ENCODE measurements at places on chromosomes 3 and 15.
A peak's percentile ranks its signal among the peaks of the same experiment; 100 is the strongest.

DNA sequence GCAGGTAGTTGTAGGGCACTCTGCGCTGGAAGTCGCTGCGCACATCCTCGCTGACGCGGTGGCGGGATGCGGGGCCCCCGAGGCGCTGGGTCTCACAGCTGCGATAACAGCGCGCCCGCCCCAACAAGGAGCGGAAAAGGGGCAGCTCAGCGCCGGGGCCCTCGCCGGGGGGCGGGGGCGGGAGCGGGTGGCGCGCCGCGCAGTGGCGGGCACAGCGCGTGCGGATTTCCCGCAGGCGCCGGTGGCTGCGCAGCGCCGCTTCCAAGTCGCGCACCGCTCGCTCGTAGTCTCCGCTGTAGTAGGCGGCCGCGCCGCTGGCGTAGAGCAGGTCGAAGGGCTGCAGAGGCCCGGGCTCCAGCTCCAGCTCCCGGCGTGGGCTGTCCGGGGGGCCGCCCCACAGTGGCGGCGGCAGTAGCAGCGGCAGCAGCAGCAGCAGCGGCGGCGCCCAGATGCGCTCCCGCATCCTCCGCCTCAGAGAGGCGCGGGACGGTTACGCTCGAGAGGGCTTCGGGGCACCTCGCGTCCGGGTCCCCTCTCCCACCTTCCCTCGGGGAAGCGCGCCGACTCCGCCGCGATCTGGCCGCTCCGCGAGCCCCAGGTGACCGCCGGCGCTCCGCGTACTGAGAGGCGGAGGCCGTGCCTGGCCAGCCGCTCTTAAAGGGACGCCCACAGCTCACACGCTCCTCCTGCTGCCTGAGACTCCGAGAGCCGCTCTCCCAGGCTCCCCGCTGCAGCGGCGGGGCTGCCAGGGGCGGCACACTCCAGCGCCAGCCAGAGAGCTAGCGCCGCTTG, at the start of gene P3H2:
Gene P3H2, minus strand, starts transcription at position 629 of the 792 bp plus-strand sequence. Its CDS starts 166 bp downstream, at position 463.
- DNase-seq, result no peak

DNA sequence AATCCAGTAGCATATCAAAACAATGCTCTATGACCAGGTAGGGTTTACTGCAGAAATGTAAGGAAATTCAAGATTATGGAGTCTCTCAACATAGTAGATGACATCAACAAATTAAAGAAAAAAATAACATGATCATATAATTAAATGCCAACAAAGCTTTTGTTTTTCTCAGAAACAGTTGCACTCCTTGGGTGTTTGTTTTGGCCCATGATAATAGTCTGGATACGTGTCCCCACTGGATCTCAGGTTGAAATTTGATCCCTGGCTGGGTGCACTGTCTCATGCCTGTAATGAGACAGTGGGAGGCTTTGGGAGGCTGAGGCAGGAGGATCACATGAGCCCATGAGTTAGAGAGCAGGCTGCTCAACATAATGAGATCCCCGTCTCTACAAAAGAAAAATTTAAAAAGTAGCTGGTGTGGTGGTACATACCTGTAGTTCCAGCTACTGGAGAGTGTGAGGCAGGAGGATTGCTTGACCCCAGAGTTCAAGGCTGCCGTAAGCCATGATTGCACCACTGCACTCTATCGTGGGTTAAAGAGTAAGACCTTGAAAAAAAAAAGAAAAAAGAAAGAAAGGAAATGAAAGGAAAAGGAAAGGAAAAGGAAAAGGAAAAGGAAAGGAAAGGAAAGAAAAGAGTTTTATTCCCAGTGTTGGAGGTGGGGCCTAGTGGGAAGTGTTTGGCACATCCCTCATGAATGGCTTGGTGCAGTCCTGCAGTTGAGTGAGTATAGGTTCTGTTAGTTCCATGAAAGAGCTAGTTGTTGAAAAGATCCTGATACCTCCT, 53.3 kb upstream of the FOXB1 start:
- no peak for DNase-seq

GRCh38 chr15:61889706-61890105, 170.5 kb downstream of the VPS13C start:
- DNase-seq, result no peak

DNA sequence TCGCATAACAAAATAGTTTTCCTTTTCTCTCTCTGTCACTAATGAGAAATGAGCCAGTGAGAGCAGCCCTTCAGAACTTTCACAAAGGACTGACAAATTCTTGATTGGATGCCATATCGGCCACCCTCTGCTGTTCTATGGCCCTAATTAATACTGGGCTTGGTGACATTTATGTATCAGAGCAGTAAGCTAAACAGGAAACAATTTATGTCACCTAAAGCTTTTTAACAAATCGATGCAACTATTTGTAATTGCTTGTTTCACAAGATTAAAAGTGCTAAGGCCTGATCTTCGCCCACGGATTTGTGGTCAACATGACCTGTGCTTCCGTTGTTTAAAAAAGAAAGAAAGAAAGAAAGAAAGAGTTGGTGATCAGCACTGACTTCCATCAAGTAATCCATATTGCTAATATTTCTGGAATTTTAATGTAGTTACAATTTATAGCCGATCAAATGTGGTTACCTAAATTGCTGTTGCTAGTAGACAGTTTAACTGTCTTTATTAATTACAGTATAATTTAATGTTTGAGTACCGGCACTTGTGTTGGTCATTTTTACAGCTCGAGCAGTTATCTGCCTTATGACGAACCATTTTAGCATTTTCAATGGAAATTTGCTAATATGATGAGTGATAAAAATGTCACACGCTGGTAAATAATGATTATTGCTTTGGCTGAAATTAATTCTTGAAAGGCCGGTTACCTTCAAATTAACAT, 631.3 kb downstream of the FOXP1 start:
- no peak for DNase-seq

DNA sequence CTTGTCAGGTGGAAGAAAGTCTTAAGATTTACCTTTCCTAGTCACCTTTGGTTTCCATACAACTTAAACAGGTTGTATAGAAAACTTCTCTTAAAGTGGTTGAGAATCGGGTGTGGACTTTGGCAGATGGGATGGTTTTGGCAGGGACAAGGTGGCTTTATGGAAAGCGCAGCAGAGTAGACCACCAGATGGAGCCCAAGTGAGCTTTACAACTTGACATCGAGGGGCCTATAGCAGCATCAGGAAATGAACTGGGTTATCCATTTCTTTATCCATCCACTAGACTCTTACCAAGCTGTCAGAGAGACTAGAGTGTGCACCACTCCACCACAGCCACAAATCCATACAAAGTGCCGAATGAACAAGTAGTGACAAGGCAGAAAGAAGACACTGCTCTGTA, 85.3 kb upstream of the MBNL1 start:
- peak; percentile 42 for DNase-seq

DNA sequence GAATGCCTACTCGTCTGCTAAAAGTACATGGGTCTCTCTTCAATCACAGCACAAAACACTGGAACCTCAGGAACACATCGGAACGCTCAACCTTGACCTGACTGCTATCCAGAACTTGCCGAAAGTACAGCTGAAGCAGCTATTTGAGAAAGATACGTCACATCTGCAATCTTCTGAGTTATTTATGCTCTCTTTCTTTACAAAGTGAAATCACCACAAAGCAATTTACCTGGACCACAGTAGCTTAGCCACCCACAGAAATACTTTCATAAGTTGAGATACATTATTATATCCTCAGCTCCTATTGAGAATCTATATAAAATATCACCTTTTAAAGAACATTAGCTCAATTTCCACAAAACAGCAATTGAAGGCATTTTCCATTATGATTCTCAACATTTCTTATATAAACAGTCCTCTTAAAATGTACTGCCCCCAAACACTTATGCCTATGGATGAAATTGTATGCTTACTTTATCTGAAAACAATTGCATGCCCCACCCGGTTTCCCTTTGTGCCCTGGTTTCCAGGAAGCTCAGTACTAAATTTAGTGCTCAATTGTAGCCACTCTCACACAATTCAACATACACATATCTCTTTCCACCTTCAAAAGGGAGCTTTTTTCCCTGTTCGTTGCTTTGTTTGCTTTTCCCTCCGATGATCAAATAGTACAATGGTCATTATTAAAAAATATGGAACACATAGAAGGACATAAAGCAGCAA, 31.8 kb downstream of the HEG1 start:
- DNase-seq, result no peak

GRCh38 chr3:83625261-83625660, 1333.5 kb upstream of the CADM2 start:
- DNase-seq, result no peak

DNA sequence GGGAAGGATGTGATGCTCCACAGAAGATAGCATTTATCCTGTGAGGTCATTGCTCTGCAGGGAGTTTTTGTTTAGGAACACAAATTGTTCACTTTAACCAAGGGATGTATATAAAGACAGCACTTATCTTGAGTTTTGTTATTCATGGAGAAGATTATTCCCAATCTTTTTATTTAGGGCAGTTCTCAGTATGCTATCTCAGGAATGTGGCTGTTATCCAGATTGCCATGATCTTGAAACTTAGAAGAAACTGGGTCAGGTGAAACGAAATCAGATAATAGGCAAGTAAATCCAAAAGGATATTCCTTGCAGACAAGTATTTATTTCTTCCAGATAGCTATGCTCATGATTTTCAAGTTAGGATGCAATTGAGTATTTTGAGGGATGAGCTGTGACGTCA, 19.3 kb upstream of the TMEM42 start:
- no peak for DNase-seq

- no peak for DNase-seq
Observed at GRCh38 chr3:2947536-2947935, 162.6 kb downstream of the IL5RA start.

DNA sequence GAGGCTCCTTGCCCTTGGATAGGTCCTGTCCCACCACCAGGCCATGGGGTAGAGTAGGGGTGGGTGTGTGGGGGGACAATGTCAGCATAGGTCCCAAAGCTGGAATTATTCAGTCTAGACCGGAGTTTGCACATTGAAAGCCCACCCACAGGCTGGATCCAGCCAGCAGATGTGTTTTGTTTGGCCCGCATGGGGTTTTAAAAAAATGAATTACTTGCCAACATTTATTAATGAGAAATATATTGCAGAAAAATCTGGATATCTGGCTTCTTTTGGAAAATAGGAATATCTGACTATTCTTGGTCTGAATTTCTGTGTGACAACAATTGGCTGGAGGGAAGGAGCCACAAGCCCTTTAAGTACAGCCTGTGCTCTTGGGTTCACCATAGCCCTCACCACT, 17.3 kb upstream of the LRIG1 start:
- DNase-seq, result no peak

GRCh38 chr3:104909721-104910120, 457.0 kb upstream of the ALCAM start:
- no peak for DNase-seq

DNA sequence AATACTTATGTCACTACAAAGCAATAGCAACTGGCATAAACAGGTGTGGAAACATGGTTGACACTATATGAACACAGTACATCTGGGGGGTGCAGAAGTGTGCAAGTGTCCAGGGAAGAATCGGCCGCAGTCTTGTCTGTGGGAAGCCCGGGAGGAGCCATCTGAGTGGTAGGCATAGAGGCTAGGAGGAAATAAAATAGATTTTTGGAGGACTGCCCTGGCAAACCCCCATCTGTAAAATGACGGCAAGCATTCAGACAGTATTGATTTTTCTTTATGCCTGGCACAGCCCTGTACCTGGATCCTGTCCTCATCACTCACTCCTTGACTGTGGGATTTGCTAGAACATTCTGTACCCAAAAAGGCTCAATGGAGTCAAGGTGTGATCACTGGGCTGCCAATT, 31.3 kb downstream of the THSD4 start:
- DNase-seq, result no peak

- no peak for DNase-seq
Observed at GRCh38 chr3:22792533-22792932, 410.6 kb upstream of the UBE2E2 start.

DNA sequence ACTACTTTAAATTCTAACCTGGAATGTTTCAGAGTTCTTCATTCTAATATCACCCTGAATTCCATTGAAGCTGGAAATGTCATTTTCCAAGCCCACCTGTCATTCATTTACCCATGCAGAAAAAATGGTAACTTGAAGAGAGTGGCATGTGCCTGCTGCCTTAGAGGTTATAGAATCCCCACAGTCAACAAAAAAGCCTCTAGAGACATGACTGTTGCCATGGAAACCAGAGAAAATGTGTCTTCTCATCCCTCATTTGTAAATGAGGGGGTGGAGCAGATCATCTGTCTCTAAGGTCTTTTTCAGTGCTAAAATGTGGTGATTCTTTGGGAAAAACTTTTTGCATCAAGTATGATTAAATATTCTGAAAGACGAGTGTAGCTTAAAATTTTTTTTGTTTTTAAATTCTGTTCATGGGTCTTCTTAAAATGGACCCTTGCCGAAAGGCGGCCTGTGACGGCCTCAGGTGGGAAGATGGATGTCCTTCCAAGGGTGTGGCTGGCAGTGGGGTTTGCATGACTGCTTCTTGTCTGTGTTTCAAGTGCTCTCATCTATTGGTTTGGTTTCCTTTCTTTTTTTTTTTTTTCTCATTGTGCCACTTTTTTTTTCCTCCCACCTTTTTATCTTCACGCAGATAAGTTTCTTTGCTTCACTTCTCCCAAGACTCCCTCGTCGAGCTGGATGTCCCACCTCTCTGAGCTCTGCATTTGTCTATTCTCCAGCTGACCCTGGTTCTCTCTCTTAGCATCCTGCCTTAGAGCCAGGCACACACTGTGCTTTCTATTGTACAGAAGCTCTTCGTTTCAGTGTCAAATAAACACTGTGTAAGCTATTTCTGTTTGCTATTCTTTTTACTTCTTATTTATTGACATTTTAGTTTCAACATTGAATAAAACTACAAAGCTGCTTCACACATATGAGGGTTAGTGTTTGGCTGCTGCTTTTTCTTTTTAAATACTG, 23.0 kb downstream of the TPM1 start:
- DNase-seq, result no peak

- DNase-seq, result no peak
Observed at GRCh38 chr15:85657132-85657531, 137.6 kb downstream of the KLHL25 start.

DNA sequence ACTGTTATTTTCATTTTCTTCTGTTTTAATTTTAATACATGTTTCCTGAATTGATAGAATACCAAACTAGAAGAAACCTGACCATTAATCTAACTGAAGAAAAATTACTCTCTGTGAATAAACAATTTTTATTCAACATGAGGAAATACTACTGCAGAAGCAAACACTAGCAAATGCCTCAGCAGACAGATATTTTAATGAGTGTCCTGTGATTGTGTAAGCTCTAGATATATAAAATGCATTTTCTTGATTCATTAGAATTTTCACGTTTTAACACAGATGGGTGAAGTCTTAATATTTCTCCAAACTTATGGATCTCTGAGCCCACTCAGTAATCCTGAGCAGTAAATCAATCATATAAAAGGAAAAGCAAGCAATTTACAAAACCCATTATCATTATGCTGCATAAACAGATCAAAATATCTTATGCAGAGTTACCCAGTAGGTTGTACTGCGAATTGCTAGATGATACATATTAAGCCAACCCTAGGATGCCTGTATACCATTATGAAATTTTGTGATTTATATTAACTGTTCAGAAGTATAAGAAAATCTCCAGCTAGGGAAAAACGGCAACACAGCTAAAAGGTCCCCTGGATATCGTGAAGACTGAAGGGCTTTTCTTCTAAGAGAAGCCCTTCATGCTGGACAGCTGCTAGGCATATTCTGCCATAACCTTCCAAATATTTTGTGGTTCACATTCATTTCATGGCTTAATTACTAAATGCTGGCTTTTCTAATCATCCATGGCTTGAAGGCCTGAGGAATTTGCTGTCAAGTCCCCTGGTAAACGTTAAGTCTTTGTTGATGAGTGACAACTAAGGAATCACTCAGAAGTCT, 157.7 kb upstream of the TGFBR2 start:
- DNase-seq, result no peak

Measured in HL-60 (cell line).